ENCODE measurements at places on chromosomes 2 and 18.

- no peak for DNase-seq
Observed at GRCh38 chr2:120878970-120879369, 143.3 kb downstream of the GLI2 start.

DNA sequence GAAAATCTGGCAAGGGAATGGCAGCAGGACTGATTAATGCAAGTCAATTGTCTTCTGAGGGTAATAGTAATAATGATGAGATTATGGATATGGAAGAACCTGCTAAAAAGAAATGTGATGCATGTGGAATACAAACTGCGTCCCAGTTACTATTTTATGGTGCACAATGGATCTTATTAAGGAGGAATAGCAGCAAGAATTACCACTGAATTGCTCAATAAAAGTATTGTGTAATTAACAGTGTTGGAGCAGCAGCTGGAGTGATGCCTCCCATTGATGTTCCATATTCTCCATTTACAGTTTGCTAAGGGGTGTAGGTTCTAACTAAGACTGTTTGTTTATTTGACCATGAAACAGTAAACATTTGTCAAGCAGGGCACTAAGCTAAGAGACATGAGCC, 167.9 kb downstream of the HRH4 start:
- no peak for DNase-seq

GRCh38 chr2:233039846-233040530, 7.5 kb downstream of the NEU2 start:
- DNase-seq, result no peak

GRCh38 chr2:15073664-15074063, 441.1 kb downstream of the LRATD1 start:
- DNase-seq, result no peak

DNA sequence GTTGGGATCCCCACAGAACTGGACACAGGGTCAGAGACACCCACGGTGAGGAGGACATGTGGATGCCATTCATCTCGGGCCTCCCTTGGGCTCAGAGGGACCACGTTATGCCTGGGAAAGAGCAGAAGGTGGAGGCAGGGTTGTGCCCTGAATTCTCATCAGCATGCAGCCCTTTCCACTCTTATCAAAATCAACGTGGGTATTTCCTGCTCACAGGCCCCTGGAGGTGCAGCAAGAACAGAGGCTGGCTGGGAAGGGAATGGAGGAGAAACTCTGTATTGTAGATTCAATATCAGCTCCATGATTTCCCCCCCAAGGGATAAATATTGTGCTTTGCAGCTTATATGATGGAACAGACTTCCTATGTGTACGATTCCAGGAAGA, 90.9 kb downstream of the SETBP1 start:
- no peak for DNase-seq

- DNase-seq, result no peak
Observed at GRCh38 chr2:39659765-39660611, 5.7 kb upstream of the TMEM178A start.

- DNase-seq, result no peak
Observed at GRCh38 chr2:78029392-78029995, 507.3 kb upstream of the LRRTM4 start.

- DNase-seq, result no peak
Observed at GRCh38 chr18:3305933-3306332, 44.0 kb downstream of the MYL12B start.

- no peak for DNase-seq
Observed at GRCh38 chr18:76230791-76231190, 264.3 kb downstream of the ZNF516 start.

DNA sequence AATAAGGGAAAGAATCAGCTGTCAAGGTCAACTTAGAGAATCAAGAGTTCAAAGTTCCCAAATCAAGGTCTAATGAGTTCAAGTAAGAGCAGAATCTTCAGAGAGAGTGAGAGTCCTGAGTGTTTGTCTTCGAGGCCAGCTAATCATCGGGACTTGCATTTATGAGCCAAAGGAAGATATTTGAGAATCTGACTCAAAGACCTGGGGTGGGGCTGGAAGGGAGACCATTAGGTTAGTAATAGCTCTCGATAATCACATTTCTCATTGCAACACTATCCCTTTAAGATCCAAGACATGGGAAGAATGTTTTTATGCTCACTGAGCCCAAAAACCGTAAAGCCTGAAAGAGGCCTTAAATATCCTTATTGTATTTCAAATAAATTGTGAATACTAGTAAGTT, 72.0 kb upstream of the FSHR start:
- no peak for DNase-seq

DNA sequence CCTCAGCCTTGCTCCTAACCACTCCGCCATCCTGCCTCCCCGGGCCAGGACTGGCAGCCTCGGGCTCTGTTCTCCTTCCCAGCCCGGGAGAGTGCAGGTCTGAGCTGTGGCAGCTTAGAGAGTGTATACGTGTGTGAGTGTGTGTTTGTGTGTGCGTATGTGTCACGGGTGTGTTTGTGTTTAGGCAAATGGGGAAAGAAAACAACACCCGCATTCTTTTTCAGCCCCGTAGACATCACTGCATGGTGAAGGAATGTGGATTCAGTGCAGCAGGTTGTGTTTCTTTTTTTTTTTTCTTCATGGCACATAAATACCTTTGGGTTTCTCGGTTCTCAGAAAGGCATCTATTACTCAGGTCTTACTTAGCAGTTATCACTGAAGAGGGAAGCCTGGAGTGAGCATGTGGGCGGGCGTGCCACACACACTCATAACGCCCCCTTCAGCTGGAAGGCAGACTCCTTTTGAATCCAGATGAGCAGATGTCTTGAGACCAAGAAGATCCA, 44.2 kb downstream of the GLI2 start:
- no peak for DNase-seq

GRCh38 chr2:135187270-135187669, 135.2 kb downstream of the RAB3GAP1 start:
- DNase-seq, result no peak

DNA sequence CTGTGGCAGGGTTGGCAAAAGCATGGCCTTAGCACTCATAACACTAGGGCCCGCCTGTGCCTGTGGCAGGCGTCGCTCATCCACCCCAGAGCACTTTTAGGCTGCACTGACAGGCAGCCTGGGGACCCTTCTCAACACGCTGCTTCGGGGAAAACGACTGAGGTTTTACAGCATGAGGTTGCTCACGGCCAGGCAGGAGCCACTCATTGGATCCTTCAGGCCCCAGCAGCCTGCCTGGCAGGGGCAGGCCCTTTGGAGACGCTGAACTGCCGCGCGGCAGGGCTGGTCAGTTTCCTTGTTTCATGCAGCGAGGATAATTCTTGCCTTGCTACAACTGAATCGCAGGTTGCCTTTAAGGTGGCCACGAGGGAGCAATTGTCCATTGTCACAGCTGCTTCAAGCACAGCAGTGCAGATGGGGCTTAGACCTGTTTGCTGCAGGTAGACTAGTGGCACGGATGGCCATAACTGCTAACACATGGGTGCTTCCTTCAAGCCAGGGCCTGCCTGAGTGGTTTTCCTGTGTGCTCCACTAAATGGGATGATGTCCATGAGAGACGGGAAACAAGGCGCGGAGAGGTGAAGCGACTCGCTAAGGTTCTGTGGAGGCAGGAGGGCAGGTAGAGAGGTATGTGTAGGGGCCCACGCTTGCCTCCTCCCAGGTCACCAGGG, 49.9 kb upstream of the HS6ST1 start:
- no peak for DNase-seq

- DNase-seq, result no peak
Observed at GRCh38 chr18:22493940-22494339, 76.2 kb upstream of the CTAGE1 start.

- no peak for DNase-seq
Observed at GRCh38 chr2:188511346-188511745, 219.7 kb downstream of the GULP1 start.

- DNase-seq, result no peak
Observed at GRCh38 chr18:46224181-46224775, 120.1 kb downstream of the HAUS1 start.

DNA sequence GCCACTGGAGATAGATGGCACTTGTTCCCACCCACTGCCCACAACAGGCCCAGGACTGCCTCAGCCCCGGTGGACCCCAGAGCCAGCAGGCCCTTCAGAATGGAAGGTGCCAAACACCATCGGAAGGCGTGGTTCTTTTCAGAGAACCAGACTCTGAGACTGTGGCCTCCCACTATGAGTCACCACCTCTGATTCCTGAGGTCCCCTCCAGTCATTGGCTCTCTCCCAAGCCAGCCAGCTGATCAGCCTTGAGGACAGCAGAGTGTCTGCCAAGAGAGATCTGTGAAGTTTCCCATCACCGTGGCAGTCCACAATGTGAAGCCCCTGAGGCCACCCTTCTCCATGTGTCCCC, 10.4 kb upstream of the MAP3K2 start:
- DNase-seq, result no peak

GRCh38 chr2:23583467-23583866, 198.5 kb downstream of the KLHL29 start:
- DNase-seq, result no peak

GRCh38 chr2:196248467-196249094, 77.2 kb upstream of the STK17B start:
- no peak for DNase-seq

DNA sequence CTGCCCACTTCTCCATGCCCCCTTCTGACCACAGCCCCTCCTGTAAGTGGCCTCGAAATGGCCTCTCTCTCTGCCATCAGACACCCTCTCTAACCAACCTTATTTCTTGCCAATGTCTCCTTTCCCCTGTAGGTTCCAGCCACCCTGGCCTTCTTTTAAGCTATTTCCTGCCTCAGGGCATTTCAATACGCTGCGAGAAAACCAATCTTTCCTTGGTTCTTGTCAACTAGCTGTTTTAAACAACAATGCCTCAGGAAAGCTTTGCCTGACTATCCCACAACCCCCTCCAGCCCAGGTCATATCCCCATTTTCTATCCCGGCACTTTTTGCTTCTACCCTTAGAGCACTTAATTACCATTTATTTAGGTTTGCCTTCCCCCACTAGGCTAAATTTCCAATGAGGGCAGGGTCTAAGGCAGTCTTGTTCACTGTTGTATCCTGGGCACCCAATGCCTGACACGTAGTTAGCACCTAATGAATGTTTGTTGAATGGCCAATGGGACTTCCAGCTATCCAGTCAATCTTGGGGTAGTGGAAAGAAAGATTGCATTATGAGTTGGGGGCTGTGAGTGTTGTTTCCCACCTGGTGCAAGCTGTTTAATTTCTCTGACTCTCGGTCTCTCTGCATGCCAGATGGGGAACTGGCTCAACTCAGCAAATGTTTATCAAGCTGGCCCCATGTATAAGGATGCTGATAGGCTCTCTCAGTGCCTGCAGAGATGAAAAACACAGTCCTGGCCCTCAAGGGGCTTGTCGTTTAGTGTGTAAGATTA, 291.2 kb downstream of the SRBD1 start:
- DNase-seq, result no peak

- no peak for DNase-seq
Observed at GRCh38 chr18:32734442-32734841, 38.4 kb downstream of the KLHL14 start.

- no peak for DNase-seq
Observed at GRCh38 chr18:6546229-6546628, 131.5 kb upstream of the L3MBTL4 start.

- DNase-seq, result no peak
Observed at GRCh38 chr2:207045531-207045930, 106.2 kb downstream of the CPO start.

DNA sequence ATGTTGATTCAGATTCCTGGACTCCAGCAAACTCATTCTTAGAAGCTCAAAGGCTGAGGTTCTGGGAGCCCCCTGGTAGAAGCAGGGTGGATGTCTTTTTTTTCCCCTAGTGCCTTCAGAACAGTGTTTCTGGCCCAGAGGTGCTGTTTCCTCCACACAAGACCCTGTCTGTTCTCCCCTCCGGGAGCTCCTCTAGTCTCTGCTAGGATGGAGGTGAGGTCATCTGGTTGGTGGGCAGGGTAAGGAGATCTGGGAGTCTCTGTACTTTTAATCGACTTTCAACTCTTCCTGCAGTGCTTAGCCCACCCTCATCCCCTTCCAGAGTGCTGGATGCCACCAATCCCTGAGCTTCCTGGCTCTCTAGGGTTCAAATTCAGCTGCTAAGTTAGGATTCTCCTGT, 192.0 kb downstream of the SH3BP4 start:
- DNase-seq, result no peak

- no peak for DNase-seq
Observed at GRCh38 chr2:28997847-28998735, 17.0 kb downstream of the TOGARAM2 start.

DNA sequence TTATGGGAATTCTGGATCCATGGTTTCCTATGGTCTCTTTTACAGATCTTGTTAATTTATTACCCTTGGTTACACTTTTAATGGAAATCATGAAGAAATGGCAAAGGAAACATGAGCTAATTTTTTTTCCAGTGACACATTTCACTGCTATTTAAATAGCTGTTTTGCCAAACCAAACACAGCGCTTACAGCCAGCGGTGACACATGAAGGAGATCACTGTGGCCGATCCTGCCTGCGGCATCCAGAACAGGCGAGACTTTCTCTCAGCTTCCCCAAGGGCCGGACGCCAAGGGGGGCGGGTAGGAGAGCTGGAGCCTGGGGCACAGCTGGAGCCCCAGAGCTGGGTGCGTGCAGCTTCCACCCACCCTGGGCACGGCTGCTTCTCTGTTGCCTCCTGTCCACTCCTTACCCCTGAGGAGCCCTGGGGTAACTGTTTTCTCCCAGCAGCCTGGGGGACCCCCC, 81.4 kb upstream of the PKDCC start:
- DNase-seq, result no peak

GRCh38 chr2:70959851-70960832, 18.3 kb upstream of the ANKRD53 start:
- no peak for DNase-seq

DNA sequence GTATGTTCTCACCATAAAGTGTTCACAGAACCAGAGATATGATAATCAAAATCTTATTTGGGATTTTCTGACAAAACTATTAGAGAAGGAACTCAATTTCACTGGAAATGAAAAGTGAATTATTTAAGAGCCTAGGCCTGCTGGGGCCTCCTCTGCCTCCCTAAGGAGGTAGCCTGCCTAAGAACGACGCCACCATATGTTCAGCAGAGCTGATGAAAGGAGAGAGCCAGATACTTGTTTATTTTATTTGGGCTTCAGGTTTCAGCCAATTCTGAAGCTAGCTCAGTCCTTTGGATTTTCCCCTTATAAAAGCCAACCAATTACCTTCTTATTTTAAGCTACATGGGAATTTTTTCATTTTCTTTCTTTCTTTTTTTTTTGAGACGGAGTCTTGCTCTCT, 433.1 kb upstream of the MAP2 start:
- DNase-seq, result no peak

- peak; percentile 56 for DNase-seq
Observed at GRCh38 chr2:135797497-135798274, 39.3 kb downstream of the LCT start.

DNA sequence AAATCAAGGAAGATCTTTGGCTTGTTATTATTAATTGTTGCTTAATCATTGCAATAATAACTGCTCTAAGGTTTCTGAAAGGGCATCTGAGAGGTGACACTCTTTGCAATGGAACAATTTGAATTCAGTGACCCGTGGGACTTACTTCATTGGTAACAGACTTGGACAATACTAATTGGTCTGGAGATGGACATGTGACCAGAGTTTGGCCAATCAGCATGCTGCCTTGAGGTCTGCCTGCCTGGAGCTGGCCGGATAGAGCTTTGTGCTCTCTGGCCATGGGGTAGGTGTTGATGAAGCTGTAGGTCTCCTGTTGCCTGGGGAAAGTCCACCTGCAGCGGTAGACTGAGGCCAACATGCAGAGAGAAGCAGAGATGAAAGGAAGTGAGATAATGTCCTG, 24.0 kb upstream of the VPS4B start:
- no peak for DNase-seq
